Heart left ventricle (tissue), 16 donors: ENCODE measurements at places on chromosomes 7 and 10.

- DNase-seq, result no peak
These were observed 27.9 kb downstream of the TFPI2 start for GRCh38 chr7:93862651-93863050.

DNA sequence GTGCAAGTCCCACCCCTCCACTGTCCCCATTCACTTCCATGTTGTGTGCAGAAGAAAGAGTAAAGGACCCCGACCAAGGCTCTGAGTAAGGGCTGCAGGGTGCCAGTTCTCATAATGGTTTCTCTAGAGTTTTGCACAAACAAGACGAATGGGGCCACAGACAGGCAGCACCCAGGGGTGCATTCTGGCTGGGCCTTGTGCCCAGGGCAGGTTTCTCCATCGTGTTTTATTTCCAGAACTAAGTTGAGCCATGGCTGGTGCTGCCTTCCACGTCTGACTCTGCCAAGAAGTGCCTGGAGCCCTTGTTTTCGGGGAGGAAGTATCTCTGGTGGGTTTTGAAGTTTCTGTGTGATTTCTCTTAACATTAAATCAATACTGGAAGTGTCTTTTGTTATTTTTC lies 95.0 kb upstream of the SDK1 start:
- no peak for DNase-seq

GRCh38 chr10:25493122-25493893 lies 318.5 kb downstream of the GPR158 start:
- DNase-seq, result no peak

- DNase-seq, result no peak
These were observed 527.2 kb downstream of the GATA3 start for GRCh38 chr10:8581521-8582225.

GRCh38 chr7:103297837-103298179 lies 573 bp downstream of the PMPCB start:
- no peak for DNase-seq

DNA sequence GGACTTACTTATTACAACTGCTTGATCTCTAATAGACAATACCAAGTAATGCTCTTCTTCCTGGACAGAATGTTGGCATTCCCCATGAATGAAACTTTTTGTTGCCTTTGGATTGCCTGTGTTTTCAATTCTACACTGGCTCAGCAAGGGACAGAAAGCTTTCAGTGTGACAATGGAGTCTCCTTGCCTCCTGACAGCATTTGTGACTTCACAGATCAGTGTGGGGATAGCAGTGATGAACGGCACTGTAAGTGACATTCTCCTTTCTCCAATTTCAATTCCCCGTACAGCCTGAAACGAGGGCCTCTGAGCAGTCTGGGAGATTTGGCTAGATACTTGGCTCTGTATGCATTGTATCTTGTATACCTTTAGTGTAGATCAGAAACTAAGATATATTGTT lies 290 bp downstream of the MALRD1 start:
- DNase-seq, result no peak

GRCh38 chr10:42738679-42739078 lies 43.9 kb upstream of the BMS1 start:
- no peak for DNase-seq

DNA sequence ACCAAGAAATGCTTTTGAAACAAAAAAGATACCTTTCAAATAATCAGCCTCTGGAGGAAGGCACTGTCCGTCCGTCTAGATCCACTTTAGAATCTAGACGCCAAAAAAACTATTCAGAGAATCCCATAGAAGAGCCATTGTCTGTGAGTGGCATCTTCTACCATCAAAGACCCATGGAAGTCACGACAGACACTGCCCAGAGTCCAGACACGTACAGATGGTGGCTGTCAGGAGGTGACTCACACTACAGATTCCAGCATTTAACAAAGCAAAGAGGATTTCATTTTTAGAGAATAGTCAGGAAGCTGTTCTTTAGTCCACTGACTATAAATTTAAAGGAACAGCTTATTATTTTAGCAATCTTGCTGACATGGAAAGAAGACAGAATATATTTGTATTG lies 11.7 kb downstream of the C1QL3 start:
- DNase-seq, result no peak

- no peak for DNase-seq
These were observed 204.7 kb upstream of the KLF14 start for GRCh38 chr7:130938661-130939060.

DNA sequence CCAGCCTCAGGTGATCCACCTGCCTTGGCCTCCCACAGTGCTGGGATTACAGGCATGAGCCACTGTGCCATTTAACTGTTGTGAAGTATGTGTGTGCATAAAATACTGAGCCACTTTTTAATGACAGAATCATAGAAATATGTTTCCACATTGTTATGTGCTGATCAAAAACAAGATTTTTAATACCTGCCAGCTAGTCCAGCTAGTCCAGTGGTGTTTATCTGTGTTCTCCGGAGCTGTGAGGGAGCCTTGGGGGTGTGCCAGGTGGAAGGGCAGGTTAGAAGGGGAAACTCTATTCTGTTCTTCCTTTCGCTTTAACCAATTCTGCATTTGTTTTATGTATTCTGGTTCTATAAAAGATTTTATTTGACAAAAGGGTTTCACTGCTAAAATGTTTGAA lies 7.0 kb downstream of the FAM221A start:
- DNase-seq, result no peak

GRCh38 chr10:11482306-11482705 lies 129.1 kb downstream of the USP6NL start:
- no peak for DNase-seq

GRCh38 chr7:2118630-2119190 lies 114.0 kb downstream of the MAD1L1 start:
- DNase-seq, result no peak

GRCh38 chr10:89615824-89616223 lies 29.2 kb downstream of the PANK1 start:
- no peak for DNase-seq

GRCh38 chr7:155523168-155523675 lies 23.1 kb downstream of the CNPY1 start:
- DNase-seq, result no peak

DNA sequence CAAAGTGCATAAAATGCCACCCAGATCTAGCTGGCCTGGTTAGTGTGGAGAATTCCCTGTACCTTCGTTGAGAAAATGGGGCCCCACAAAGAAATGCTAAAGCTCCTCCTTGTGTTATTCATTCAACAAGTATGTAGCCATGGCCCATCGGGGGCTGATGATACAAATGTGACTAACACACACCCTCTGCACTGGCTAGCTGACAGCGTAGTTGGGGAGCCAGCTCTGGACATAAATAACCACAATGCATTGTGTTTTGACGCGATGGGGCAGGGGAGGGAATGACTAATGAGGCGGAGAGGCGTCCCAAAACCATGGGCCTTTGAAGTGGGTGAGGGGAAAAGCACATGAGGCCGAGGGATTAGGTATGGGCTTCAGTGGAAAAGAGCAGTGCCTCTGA lies 28.2 kb upstream of the ASL start:
- DNase-seq, result no peak

- peak; percentile 89 for DNase-seq
These were observed at the start of gene MICALL2 for GRCh38 chr7:1458683-1459511. Gene MICALL2 (minus strand): TSS chr7:1459470. CDS start chr7:1459326, 144 bp downstream.

- no peak for DNase-seq
These were observed 4.2 kb upstream of the TCAF1 start for GRCh38 chr7:143906151-143906550.

DNA sequence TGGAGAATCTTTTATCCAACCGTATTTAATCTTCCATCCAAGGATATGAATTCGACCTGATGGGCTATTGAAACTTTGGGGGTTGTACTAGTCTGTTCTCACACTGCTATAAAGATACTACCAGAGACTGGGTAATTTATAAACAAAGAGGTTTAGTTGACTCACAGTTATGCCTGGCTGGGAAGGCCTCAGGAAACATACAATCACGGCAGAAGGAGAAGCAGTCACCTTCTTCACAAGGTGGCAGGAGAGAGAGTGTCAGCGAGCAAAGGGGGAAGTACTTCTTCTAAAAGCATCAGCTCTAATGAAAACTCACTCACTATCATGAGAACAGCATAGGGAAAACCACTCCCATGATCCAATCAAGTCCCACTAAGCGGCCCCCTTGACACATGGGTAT lies 43.8 kb downstream of the EPDR1 start:
- DNase-seq, result no peak

DNA sequence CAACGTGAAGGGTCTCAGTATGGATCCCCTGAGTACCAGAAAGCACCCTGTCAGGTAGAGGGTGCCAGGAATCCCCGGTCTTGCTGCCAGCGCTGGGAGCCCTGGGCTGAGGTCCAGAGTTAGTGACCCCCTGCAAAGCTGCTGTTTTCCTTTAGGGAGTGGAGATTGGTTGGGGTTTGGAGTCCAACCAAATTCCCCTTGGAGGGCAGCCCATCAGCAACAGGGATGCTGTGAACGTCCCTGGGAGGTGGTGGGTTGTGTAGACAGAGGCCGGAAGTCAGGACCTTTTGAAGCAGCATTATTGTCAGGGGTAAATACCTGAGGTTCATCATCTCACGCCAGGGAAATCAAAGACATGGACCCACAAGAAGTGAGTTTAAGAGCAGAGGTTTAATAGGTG lies 104.2 kb downstream of the COL26A1 start:
- no peak for DNase-seq

- no peak for DNase-seq
These were observed 24.9 kb upstream of the FAM180A start for GRCh38 chr7:135773464-135773863.

DNA sequence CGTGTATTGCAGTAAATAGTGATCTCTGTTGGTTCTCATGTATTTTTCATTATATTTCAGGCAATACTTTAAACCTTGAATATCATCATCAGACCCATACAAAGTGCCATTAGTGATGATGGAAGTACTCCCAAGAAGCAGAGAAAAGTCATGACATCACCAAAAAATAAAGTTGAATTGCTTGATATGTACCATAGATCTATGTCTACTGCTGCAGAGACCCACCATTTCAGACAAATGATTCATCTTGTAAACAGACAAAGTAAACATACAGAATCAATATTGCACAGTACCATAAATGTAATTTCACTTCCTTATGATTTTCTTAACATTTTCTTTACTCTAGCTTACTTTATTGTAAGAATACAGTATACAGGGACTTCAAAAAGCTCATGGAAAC lies 347.8 kb downstream of the IPMK start:
- DNase-seq, result no peak

- DNase-seq, result no peak
These were observed 17.0 kb downstream of the ZDHHC6 start for GRCh38 chr10:112429654-112430230.

GRCh38 chr7:27251652-27252590 lies 9.3 kb downstream of the EVX1 start:
- DNase-seq, result no peak

- DNase-seq, result no peak
These were observed 336.8 kb downstream of the TFEC start for GRCh38 chr7:115693779-115694178.

GRCh38 chr10:132645247-132645530 lies 107.6 kb downstream of the INPP5A start:
- DNase-seq, result peak; percentile 50

DNA sequence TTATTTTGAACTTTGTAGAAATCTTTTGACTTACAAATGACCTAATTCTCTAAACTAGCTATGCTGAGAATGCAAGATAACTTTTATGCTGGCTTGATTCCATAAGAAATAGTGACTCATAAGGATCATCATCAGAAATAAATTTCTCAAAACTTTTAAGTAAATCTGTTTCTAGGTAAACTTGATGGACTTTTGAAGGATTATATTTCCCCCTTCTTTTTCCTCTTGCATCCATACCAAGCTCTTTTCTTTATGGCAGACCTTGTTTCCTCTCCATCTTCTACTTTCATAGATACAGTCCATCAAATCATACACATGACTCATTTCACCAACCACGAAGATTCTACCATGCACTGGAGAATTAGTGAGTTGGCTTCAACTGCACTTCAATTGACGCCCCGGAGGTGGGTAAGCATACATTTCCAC lies 336.3 kb downstream of the KCNMA1 start:
- DNase-seq, result no peak

- DNase-seq, result no peak
These were observed 135.4 kb upstream of the RSU1 start for GRCh38 chr10:16952610-16953009.

DNA sequence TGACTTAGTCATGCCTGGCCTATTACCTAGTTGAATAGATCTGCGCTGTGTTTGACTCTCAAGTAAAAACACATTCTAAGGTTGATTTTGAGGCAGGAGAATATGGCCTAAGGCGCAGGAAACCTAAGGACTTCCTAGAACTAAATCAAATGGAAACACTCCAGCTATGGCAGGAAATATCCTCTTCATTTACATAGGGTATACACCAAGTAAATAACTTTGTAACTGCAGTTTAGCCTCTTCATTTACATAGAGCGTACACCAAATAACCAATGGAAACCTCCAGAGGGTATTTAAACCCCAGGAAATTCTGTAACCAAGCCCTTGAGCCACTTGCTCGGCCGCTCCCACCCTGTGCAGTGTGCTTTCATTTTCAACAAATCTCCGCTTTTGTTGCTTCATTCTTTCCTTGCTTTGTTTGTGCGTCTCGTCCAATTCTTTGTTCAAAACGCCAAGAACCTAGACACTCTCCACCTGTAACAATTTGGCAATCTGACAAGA lies 35.6 kb upstream of the XRCC2 start:
- DNase-seq, result no peak

DNA sequence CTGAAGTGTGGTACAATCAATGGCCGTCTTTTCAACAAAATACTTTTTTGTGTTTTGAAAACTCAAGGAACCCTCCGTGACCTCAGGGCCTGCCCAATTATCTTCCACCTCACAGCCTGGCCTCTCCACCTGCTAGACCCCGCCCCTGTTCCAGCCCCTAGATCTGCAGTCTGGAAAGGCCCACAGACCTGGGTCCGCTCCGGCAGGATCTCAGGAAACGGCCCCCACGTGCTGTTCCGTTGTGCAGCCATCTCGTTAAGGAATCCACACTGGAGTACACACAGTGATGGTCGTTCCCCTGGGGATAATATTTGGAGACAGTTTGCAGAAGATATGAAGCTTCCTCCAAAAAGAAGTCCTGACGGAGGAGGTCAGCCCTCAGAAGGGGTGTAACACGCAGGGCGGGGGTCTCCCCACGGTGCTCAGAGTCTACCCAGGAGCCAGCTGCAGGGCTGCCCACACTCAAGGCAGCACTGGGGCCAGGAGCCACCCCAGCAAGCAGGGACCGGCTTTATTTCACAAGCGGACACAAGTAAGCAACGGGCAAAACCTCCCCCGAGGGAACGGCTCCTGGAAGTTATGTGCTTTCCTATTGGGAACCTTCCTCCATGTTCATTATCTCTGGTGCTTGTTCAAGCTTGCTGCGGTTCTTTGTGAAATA lies 73.4 kb downstream of the TCERG1L start:
- DNase-seq, result no peak

- no peak for DNase-seq
These were observed 135.8 kb downstream of the KCNMA1 start for GRCh38 chr10:77501846-77502261.

DNA sequence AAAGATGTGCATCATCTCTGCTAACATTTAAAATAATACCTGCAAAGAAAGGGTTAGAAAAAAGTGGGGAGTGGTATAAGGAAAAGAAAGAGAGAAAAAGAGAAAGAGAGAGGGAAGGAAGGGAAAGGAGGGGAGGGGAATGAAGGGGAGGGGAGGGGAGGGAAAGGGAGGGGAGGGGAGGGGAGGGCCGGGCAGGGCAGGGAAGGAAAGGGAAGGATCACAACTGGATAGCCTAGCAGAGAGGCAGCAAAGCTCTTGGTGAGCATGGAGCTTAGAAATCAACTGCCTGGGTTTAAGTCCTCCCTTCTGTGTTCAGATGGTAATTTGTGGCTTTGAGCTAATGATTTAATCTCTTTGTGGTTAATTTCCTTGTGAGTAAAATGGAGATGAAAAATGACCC lies 5.4 kb upstream of the FAM237B start:
- DNase-seq, result no peak
